ENCODE measurements at places on chromosomes 3 and 15.

DNA sequence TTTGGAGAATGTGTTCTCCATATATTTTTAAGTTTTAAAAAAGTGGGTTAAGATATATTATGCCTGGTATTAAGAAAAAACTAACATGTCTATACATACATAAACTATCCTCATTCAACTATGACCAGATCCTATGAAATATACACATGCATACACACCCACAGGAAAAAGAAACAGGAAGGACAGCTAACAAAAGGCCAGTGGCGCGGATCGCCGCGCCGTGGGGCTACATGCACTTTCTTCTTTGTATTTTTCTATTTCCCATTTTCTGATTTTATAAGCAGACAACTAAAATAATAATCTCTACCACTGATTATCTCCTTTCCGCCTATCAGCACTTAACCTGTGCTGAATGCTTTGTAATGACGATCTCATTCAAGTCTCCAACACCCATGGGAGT lies 160.1 kb downstream of the OR4M2 start:
- no peak for DNase-seq

DNA sequence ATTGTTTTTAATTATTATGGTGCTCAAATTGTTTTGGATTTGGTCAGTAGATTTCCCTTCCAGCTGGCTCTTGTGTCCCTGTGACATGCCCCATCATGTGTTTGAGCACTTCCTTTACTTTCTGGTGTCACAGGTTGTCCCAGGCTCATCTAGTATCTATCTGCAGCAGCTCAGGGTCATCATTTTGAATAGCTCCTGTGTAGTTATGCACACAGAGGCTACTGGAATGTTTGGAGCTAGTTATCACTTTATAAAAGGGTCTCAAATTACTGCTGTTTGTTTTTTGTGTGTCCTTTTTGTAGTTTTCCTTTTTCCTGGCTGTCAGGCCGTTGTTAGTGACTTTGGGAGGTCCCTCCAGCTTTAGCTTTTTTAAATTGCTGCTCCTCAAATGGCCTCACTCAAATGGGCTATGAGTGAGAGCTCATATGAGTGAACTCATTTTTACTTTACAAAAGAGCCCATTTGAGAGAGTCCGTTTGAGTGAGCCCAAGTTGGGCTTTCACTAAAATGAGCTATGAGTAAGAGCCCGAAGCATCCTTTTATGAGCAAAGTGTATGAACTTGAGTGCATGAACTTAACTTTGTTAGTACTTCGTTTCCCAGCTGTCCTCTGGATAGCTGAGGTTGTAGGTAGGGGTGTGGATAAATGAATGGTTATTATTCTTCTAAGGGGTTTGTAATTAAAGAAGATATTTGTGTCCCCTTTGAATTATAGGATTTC lies 43.8 kb downstream of the SQOR start:
- DNase-seq: no peak

GRCh38 chr3:30199096-30199759 lies 407.2 kb upstream of the TGFBR2 start:
- peak; percentile 52 for DNase-seq

- DNase-seq: no peak
Measured at GRCh38 chr3:136932978-136933772, 24.6 kb upstream of the IL20RB start.

GRCh38 chr3:112121577-112122547 lies 11.2 kb downstream of the GCSAM start:
- DNase-seq: no peak

- DNase-seq: no peak
Measured at GRCh38 chr15:78147566-78147965, 1.6 kb upstream of the IDH3A start.

DNA sequence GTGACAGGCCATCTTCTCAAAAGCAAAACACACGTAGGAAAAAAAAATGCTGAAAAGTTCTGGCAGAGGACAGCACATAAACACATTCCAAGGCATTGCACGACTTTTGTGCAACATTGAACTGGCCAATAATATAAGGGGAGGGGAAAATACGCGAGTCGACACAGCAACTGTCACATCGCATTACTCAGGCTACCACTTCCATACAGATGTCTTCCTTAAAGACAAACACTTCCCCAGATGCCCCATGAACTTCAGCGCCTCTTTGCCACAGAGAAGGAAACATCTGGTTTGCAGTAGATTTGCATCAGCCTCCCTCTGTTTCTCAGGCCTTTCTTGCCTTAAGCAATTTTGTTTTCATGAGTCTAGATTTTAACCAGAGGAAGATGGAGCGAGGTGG lies 144.4 kb upstream of the IGF1R start:
- DNase-seq: no peak

- DNase-seq: no peak
Measured at GRCh38 chr15:28942046-28942445, 56.3 kb downstream of the APBA2 start.

DNA sequence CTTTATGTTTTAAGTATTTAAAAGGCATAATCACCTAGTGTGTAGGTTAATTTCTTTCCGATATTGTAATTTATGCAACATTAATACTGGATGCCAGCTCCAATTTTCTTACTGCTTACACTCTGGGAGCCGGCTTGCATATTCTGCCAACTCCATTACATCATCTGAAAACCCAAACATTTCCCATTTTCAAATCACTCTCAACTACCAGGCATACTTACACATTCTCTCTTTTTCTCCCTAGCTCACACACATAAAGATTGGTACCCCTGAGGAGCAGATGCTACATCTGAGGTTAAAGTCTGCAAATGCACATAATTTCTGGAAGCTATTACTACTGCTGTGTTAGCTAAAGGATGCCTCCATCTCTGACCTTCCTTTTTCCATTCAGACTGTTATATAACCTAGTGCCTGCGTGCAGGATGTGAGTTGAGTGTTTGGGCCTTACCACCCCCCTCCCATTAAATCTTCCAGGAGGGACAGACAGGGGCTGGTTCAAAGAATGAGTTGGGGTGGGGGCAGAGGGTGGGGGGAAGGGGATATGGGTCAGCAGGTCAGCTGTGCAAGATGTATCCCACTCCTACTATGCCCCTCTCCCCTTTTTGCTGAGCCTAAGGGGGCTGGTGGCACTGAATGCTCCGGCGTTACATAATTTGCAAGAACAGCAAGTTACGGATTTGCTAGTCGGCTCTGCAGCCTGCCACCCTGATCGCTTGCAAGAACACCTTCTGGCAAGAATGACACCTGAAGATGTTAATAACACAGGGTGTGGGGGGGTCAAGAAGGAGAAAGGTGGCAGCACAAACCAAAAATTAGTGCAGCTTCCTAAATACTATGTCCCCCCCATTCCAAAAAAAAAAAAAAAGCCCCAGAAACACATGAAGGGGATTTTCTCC lies 2.5 kb downstream of the RORA start:
- DNase-seq: no peak

DNA sequence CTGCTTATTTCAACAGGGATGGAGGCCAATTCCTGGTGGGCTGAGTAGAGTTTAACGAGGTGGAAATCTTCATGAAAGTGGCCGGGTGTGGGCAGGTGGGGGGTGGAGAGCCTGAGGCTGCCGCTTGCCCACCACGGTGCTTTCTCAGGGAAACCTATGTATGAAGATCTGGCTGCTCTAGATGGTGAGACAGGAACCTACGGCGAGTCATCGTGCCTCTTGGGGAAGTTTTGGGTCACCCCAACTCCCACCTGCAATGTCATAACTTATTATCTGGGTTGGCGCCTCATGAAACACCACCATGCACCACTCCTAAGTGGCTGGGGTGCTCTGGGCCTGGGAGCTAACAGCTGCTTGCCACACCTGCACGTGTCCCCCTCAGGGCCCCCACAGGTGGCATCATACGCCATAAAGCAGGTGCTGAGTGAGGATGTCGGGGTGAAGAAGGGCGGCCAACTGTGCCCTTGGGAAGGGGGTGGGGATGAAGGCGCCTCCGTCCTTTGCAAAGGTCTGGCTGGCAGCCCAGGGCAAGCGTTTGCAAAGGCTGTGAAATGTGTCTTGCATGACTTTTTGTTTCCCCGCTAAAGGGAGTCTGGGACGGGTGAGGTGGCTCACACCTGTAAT lies 27.9 kb upstream of the SNRPA1 start:
- DNase-seq: no peak

DNA sequence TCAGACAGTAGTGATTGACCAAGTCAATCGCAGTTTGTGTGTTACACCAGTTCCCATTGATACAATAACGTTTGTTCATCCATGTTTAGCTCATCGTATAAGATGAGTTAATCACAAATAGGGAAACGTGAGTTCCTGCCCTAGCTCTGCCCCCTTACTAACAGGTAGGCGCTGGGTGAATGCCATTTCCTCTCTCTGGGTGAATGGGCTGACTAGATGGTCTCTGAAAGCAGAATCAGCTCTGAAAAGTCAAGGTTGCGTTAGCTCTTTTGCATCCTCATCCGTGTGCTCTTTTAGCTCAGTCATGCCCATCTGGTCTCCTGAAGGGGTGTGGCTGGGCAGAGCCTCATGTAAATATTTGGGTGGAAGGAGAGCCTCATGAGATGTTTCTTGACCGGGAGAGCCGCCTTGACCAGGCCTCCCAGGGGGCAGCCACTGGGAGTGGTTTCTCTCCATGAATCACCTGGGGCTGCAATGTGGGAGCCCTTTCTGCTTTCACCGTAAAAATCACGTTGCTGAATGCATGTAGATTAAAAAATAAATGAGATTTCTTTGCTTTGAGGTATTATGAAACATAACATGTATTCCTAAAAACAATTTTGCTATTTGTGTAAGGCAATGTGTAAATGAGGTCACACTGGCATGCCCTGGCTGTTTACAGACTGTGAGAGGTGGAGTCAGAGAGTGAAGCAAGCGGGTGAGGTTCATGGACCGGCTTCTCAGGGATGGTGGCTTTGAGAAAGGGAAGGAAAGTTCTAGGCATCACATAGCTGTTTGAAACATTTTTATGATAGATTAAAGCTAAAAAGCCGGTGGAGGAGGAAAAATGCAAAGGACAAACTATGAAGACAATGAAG lies 108.4 kb upstream of the RASGRP1 start:
- DNase-seq: no peak

- DNase-seq: no peak
Measured at GRCh38 chr15:94844198-94844537, 612.8 kb downstream of the MCTP2 start.

GRCh38 chr3:37800022-37800551 lies 61.6 kb upstream of the CTDSPL start:
- DNase-seq: no peak

DNA sequence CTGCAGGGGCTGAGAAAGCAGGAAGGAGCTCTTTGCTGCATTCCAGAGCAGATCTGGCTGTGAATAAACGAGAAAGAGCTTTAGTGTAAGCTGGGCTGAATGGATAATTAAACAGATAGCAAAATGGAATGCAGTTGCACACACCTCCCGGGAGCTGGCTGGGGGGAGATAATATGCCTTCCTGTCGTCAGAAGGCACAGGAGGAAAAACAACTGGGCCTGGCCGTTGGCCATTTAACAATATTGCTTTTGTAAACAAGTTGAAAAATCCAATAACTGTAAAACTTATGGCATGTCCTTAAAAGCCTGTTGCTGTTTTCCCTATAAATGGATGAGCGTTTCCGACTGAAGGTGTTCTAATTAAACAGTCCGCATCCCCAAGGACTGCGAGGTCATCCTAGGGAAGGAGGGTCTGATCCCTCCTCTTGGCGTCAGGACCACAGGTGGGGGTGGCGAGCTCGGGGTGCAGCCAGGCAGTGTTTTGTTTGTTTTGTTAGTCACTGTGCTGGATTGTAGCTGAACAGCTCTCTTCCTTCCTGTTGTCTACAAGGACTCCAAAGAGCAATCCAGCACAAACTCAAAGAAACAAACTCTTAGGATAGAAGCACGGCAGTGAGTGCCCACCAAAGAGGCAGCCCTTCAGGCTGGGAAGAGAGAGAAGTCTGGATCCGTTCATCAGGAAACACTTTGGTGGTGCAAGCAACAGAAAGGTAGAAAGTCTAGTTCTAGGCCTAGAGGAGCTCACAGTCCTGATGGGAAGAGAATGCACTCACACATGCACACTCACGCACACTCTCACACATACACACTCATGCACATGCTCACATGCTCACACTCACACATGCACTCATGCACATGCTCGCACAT lies 133.4 kb upstream of the SMAD3 start:
- DNase-seq: peak; percentile 79

- DNase-seq: peak; percentile 65
Measured at GRCh38 chr3:185813691-185814215, 11.1 kb downstream of the IGF2BP2 start.

DNA sequence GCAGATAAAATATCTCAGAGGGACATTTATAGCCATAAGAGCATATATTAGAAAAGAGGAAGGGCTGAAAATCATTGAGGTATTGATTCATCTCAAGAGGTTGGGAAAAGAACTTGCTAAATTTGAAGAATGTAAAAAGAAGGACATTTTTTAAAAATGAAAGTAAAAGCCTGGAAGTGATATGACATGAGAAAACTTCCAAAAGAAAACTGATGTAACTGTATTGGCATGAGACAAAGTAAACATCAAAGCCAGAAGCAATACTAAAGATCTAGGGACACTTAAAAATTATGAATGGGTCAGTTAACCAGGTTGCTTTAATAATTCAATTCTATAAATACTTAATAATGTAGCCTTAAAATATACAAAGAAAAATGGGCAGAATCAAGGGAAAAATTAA lies 31.9 kb downstream of the CEP63 start:
- peak; percentile 24 for DNase-seq

DNA sequence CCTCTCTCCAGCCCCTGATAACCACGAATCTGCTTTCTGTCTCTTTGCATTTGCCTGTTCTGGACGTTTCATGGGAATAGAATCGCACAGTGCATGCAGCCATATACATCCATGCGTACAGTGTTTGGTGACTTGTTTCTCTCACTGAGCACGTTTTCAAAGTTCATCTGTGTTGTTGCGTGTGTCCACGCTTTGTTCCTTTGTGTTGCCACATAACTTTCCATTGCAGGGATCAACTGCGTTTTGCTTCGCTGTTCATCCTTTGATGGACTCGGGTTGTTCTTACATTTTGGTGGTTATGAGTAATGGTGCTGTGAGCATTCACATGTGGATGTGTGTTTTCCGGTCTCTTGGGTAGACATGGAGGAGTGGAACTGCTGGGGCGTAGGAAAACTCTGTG lies 56.4 kb upstream of the TAMM41 start:
- peak; percentile 64 for DNase-seq

GRCh38 chr3:52422669-52423068 lies 22.2 kb downstream of the SEMA3G start:
- DNase-seq: no peak

- DNase-seq: no peak
Measured at GRCh38 chr3:151178208-151178845, 24.7 kb downstream of the GPR171 start.

DNA sequence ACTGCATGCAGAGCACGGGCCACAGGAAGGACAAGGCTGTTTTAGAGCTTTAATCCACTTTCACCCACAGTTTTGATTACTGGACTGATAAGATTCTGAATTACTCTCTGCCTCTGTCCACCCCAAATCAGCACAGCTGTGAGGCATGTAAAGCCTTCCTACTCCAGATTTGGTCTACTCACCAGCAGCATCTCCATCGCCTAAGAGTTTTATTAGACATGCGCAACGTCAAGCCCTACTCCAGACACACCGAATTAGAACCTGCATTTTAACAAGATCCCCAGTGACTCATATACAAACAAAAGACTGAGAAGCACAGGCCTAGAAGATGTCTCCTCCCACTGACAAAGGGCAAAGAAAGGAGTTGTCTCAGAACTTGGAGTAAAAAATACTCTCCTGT lies 221.2 kb downstream of the TUSC7 start:
- DNase-seq: no peak
